SW 1271 (cell line): ENCODE measurements at places on chromosomes 3 and 15.

GRCh38 chr15:82186719-82187406, 75.7 kb downstream of the EFL1 start:
- DNase-seq, result no peak

DNA sequence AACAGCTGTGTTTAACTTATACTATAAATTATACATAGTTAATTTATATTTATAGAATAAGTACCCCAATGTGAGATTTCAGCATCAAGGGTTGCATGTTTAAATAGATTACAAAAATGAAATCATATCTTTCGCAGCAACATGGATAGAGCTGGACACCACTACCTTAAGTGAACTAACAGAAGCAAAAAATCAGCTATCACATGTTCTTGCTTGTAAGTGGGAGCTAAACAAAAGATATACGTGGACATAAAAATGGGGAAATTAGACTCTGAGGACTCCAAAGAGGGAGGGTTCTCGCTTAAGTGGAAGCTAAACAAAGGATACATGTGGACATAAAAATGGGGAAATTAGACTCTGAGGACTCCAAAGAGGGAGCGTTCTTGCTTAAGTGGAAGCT, 626.5 kb upstream of the DPPA4 start:
- DNase-seq, result no peak

DNA sequence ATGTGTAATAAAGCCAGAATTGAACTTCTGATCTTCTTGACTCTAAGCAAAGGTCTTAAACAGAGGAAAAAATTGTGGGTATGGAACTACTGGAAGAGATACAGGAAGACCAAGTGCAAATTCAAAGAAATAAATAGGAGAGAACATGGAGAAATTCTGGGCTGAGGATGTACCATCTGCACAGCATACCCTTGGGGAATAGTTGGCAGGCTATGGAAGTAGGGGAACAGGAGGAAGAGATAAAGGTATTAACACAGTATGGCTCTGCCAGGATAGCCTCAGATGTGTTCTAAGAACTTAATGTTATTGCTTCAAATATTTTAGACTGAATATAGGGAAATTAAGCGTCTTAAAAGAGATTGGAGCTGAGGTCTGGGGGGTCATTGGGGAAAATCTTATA, 485.4 kb downstream of the CNTN3 start:
- no peak for DNase-seq

DNA sequence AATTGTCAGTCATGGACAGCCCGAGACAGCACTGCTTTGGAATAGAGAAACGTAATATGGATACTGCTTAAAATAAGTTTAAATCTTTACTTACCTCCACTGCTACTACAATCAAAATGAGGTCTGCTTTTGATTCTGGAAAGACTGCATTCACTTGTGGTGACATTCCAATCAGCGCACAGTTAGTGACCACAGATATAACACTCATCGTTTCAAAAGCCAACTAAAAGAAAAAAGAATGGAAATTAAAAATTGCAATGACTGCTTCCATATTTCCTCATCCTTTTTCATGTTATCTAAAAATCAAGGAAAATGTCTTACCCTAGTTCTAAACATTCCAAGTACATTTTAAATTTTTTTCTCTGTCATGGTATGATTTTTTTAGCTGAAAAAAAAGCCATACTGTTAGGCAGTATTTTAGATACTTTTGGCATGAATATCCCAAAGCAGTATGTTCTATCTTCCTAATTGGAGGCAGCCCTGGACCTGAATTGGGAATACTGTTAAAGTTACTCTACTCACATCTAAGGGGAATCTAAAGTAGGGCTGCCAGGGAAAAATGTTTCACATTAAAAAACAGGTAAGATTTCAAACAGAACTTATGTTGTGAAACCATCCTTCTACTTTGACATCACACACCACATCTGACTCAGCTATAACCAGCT, 72.1 kb downstream of the ANO10 start:
- DNase-seq, result no peak

GRCh38 chr3:60036803-60037202, 987.0 kb upstream of the CFAP20DC start:
- DNase-seq, result no peak

GRCh38 chr15:51108933-51109550, 14.3 kb upstream of the TNFAIP8L3 start:
- no peak for DNase-seq

DNA sequence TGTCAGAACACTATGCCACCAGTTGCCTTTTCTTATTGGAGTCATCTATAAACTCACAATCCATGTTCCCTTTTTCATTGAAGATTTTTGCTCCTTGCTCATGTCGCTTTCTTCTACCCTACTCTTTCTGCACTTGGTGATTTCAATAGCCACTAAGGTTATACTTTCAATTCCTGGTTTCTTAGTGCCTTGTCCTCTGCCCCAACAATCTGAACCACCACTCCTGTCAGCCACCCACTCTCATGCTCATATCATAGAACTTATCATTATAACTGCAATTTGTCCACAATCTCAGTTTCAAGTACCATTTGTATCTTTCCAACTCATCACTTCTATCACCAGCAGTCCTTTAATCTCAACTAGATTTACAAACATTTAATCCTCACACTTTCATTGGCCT, 10.0 kb upstream of the GRAMD1C start:
- DNase-seq, result no peak

- DNase-seq, result no peak
Measured at GRCh38 chr15:25850154-25851111, 12.7 kb downstream of the ATP10A start.

GRCh38 chr15:56960116-56960515, 41.7 kb downstream of the TCF12 start:
- DNase-seq, result no peak

DNA sequence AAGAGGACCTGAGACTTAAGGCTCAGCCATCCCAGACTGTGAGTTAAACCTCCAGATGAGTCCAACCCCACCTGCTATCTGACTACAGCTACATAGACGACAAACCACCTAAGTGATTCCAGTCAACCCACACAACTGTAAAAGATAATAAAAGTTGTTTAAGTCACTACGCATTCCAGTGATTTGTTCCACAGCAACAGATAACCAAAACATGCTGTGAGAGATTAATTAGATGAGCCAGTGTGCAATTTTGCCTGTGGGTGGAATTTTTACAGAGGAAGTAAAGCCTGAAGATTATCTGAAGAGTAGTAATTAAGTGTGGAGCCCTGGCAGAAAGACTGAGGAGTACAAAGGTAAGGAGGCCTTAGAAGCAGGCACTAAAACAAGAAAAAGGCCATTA, 5.4 kb downstream of the BTBD1 start:
- DNase-seq, result peak; percentile 29

GRCh38 chr15:65937476-65937875, 68.2 kb downstream of the RAB11A start:
- no peak for DNase-seq

GRCh38 chr3:60144071-60144470, 1094.2 kb upstream of the CFAP20DC start:
- no peak for DNase-seq

GRCh38 chr3:122572940-122573412, 4.5 kb upstream of the PARP15 start:
- DNase-seq, result peak; percentile 21

DNA sequence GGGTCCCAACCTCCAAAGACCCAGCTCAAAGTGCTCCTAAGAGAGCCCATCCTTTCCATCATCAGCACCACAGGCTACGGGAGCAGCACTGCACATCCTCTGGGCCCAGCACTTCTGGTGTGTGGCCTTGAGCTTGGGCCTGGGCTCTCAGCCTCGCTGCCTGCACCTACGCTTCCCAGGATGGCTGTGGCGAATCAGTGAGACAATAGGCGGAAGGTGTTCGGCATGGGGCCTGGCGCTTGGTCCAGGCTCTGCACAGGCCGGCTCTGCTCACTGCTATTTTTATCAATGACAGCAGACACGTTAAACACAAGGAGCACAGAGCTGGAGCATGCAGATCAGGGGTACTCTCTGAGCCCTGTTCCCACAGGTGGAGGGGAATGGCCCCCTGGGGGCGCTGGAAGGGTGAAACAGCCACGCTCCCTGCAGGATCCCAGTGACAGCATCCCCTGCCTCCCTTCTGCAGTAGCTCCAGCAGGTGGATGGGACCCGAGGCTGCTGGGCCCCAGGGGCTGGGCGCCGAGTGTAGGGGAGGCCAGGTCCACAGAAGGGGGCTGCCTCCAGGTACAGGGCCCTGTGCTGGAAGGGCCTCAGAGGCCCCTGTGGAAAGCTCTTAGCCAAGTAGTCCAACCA, 90.0 kb upstream of the RPL32 start:
- DNase-seq, result no peak

GRCh38 chr3:58824285-58824684, 157.7 kb upstream of the FAM3D start:
- DNase-seq, result no peak

DNA sequence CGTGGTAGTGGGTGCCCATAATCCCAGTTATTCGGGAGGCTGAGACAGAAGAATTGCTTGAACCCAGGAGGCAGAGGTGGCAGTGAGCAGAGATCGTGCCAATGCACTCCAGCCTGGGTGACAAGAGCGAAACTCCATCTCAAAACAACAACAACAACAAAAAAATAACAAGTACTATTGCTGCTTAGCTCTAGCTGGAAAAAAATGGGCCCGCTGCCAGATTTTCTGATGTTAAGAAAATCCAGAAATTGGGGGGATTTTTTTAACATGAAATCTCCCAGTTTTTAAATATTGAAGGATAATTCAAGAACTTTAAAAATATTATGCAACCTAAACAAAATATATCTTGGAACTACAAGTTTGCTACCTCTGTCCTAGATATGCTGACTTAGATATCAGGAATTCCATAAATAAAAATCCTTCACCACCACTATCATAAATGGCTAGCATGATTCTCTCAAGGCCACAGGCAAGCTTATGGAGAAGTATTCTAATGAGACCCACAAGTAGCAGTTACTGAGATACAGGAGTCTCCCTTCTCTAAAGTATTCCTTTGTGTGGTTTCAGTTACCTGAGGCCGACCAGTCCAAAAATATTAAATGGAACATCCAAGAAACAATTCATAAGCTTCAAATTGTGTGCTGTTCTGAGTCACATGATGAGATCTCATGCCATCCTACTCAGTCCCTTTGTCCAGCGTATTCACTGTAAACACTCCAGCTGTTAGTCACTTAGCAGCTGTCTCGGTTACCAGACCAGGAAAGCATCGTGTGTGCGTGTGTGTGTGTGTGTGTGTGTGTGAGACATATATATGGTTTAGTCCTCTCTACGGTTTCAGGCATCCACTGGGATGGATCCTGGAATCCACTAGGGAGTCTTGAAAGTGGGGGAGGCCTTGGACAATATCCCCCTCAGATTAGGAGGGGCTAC, 277.2 kb downstream of the TBL1XR1 start:
- DNase-seq, result no peak

DNA sequence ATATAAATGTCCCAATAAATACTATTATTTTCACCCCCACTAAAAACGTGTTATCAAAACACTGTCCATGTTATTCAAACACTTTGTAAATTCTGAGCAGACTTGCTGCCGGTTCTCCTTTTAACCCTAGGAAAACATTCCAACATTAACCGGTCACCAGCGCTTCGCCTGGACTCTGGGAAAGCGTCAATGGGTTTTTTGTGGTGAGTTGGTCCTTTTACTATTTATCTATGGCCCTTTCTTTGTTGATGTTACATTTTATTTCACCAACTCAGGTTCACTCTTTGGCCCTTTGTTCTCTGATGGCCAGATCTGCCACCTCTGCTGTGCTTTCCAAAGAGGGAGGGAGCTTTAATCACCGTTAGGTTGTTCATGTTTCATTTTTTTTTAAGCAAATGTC, 4.1 kb upstream of the EOMES start:
- DNase-seq, result no peak

GRCh38 chr3:124793054-124793739, 62.9 kb downstream of the UMPS start:
- DNase-seq, result no peak

GRCh38 chr3:44825264-44825925, 36.3 kb upstream of the TMEM42 start:
- no peak for DNase-seq

DNA sequence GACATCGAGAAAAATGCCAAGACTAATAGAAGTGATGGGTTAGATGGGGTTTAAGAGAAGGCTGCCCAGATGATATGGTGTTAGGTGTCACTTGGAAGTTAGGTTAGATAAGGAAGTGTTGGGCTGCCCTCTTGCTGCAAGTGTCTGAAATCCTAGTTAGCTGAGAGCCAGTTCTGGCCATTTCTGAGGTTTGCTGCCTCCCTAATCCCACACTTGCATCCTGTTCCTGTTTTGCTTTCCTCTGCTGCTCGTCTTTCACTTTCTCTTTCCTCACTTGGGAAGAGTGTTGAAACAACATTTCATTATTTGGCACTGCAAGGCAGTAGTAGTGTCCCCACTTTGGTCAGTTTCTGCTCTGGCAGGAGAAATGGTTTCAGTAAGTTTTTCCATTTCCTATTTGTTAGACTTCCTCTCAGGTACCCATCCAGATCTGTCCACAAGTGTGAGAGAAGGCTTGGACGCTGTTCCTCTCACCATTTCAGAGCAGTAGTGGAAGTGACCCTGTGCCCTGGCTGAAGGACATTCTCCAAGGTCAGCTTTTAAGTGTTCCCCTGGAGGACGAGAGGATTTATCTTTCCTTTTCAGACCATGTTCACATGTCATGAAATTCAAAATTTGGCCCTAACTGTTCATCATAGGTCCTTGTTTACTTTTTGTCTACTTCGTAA, 93.3 kb downstream of the ADAMTSL3 start:
- no peak for DNase-seq

- no peak for DNase-seq
Measured at GRCh38 chr3:23094412-23094811, 108.7 kb upstream of the UBE2E2 start.

DNA sequence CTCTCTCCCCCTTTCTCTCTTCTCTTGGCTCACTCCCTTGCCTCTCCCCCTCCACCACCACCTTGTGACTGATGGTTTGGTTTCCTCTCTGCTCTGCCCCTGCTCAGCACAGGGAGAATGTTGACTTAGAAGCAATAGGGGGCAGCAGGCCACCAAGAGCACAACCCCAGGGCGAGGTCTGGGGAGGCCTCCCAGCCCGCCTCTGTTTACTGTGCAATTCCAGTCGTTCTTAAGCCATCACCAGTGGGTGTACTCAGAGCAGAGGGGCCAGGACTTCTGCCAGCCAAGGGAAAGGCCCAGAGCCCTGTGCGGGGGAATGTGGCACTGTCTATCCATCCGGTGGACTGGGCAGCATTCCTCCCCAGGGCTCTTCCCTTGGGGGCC, 5.7 kb upstream of the APEH start:
- no peak for DNase-seq

DNA sequence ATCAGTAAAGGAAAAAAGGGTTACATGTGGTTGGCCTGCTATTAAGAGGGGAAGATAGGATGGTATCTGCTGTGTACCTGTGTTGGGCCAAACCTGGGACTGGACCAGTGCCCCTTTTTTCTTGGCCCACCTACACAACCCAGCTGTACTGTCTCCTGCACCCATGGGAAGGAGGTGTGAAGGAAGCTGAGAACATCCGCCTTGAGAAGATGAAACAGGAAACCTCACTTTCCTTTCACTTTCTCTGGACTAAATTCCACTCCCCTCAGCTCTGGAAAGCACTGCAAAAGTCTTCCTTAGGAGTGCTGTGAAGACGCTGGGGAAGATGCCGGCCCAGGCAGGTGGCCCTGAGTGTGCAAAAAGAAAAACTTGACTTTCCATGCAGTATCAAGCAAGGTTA, 37.6 kb downstream of the LRRN1 start:
- no peak for DNase-seq

GRCh38 chr15:62981071-62981470, 61.5 kb upstream of the TPM1 start:
- no peak for DNase-seq
